Sigmoid colon (tissue), 7 donors: ENCODE measurements at places on chromosomes 1 and 21. TPM values are rescaled to one million over a fixed set of nuclear protein-coding genes. Genes with fewer than 3 reads are reported as not detected.

Gene CD84
- 3.9 TPM for total RNA-seq

DNA sequence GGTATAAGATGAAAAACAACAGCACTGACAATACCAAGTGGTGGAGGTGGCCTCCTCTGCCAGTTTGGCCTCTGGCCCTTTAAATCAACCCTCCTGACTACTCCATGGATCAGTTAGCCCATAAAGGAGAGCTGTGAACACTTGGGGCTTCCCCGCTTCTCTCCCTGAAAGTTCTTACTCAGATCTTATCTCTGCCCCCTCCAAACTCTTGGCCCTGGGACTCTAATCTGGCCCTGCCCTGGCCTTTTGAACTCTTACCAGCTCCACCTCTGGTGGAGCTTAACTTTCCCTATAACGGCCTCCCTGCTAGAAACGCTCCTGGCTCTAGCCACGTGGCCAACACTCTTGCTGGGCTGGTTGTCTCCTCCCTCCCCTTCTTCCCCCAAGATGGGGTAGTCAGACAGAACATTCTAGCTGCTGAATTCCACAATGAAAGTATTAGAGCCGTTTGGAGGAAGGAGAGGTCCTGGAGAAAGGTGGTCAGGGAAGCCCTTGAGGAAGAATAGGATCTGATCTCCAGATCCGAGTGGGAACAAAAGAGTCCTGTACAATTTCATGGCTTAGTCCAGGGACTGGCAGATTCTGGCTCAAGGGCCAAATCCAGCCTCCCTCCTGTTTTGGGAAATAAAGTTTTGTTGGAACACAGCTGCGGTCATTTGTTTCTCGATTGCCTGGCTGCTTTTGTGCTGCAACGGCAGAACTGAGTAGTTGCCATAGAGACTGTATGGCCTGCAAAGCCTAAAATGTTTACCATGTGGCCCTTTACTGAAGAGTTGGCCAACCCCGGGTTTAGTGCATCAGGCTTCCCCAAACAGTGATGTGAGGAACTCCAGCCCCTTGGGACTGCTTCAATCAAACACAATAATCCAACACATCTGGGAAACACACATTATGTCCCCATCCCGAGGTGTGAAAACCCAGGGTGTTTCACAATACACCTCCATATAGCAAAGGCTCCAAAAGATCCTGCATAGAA lies 9.5 kb upstream of the PIGR start:
- no peaks in the 10 kb centered on the region for H3K36me3 ChIP-seq
- H3K27ac ChIP-seq = no peak overlapping the region
- no peaks in the 10 kb centered on the region for H3K27me3 ChIP-seq
- no peaks in the 10 kb centered on the region for H3K4me1 ChIP-seq
- no peak overlapping the region for H3K4me3 ChIP-seq

GRCh38 chr1:42340093-42340492 lies 5.1 kb upstream of the FOXJ3 start:
- peaks cover 7% of the 10 kb centered on the region for H3K4me1 ChIP-seq
- H3K4me3 ChIP-seq = no peak overlapping the region
- H3K27ac ChIP-seq = no peak overlapping the region
- DNase-seq = no peak
- H3K27me3 ChIP-seq = no peaks in the 10 kb centered on the region
- no peaks in the 10 kb centered on the region for H3K36me3 ChIP-seq

DNA sequence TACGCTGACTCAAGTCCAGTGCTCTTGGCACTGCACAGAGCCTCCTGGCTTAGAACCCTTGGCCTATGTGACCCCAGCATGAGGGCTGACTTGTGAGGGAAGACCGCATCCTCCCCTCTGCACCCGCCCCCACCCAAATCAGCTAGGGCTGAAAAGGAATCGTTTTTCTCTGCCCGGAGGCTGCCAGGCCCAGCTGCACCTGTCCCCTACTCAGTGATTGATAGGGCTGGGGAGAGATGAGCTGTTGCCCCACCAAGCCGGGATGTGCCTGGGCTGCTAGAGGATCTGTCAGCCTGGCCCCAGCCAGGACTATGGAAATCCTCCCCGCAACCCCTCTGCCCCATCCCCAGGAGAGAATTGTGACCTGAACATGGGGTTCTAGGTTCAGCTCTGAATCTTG lies 20.6 kb downstream of the MYOG start:
- H3K4me1 ChIP-seq = peaks cover 23% of the 10 kb centered on the region
- H3K27ac ChIP-seq = no peak overlapping the region
- no peaks in the 10 kb centered on the region for H3K36me3 ChIP-seq
- H3K27me3 ChIP-seq = no peaks in the 10 kb centered on the region
- no peak for DNase-seq
- H3K4me3 ChIP-seq = no peak overlapping the region

Gene KCND3
- total RNA-seq = 18.3 TPM

GRCh38 chr1:223394242-223394641 lies 1.0 kb downstream of the CCDC185 start:
- no peaks in the 10 kb centered on the region for H3K36me3 ChIP-seq
- DNase-seq = no peak
- H3K4me1 ChIP-seq = peaks cover 3% of the 10 kb centered on the region

DNA sequence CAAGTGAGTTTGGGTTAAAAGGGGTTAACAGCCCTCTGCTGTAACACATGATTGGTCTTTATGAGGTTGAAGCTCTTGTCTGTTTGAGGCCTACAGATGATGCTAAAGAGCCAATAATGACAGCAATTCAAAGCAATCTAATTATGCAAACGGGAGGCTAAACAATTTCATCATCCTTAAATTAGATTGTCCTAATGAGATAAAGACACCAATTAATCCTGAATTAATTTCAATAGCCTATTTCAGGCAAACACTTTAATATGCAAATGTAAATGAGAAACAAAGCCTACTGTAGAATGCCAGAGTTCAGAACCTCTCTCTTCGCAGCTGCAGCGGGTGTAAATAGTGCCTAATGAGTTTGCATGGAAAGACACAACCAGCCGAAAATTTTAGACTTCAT lies 504.7 kb upstream of the PBX1 start:
- no peak overlapping the region for H3K27ac ChIP-seq
- DNase-seq = no peak
- no peak overlapping the region for H3K4me3 ChIP-seq
- no peaks in the 10 kb centered on the region for H3K36me3 ChIP-seq

DNA sequence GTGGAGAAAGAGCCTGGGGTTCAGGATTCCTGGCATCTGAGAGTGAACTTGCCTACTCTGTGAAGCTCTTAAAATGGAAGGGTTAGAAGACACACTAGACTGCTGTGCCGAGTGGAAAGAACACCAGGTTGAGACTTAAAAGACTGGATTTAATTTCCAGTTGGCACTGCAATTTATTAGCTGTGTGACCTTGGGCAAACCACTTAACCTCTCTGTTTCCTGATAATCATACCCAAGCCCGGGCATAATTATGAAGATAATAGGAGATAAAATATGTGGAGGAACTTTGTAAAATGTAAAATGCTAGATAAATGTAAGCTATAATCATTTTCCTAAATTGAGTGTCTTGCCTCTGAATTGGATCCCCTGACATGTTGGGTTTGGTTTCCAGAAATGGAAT lies 4.7 kb upstream of the LHX4 start:
- no peak for DNase-seq
- peaks cover 19% of the 10 kb centered on the region for H3K4me1 ChIP-seq
- no peak overlapping the region for H3K4me3 ChIP-seq
- no peak overlapping the region for H3K27ac ChIP-seq
- peaks cover 33% of the 10 kb centered on the region for H3K27me3 ChIP-seq

Gene BRDT
- total RNA-seq = not detected

Gene KCNT2
- total RNA-seq = 3.1 TPM

DNA sequence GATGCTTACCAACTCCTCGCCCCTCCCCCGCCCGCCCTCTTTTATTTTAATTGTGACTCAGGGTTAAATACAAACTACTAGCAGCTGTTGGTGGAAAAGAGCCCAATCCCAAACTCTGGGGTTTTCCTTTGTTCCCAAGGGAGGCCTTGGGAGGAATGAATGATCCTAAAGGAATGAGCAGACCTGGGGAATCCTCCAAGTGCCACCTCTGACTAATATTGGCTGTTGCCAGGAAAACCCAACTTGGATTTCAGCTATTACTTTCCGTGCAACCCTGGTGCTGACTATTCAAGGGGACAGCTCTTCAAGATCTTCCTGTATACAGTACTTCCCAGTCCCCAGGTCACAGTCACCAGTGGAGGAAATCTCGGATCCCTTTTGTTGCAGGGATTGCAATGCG lies 1.3 kb upstream of the S100A10 start:
- no peak for DNase-seq
- H3K27ac ChIP-seq = peak overlapping the region; percentile 90
- no peaks in the 10 kb centered on the region for H3K27me3 ChIP-seq
- no peaks in the 10 kb centered on the region for H3K36me3 ChIP-seq
- H3K4me3 ChIP-seq = no peak overlapping the region
